ENCODE measurements at places on chromosomes 7 and 10. TPM values are rescaled to one million over a fixed set of nuclear protein-coding genes. Genes with fewer than 3 reads are reported as not detected.

Gene GCK
- 0.14 TPM for total RNA-seq

Gene CYP2W1
- total RNA-seq: not detected

Gene EPO
- total RNA-seq: not detected

Gene FEZF1
- total RNA-seq: not detected

Gene NYAP1
- 2.7 TPM for total RNA-seq

Gene CH25H
- total RNA-seq: 0.57 TPM

Gene CLDN15
- total RNA-seq: 3.3 TPM

Gene SMKR1
- total RNA-seq: 0.13 TPM

Gene IFIT2
- total RNA-seq: 2.4 TPM

Gene CCDC3
- 1.8 TPM for total RNA-seq

Gene ACTL6B
- total RNA-seq: not detected

Gene CALY
- total RNA-seq: not detected

Gene PON2
- total RNA-seq: 113 TPM

Gene PON3
- total RNA-seq: 0.93 TPM

Gene ZNF488
- not detected for total RNA-seq

Gene RARRES2
- not detected for total RNA-seq

Gene PDGFA
- total RNA-seq: 55.4 TPM

Gene OR2A7
- 0.27 TPM for total RNA-seq

Gene MYL10
- total RNA-seq: not detected

Gene OPN4
- not detected for total RNA-seq

Gene TWIST1
- total RNA-seq: not detected

Gene PRF1
- not detected for total RNA-seq

Gene ACSL5
- 10.6 TPM for total RNA-seq

Gene DGKB
- total RNA-seq: not detected

Gene TNRC18
- total RNA-seq: 73.2 TPM

Gene RADIL
- 0.80 TPM for total RNA-seq

Gene CACUL1
- 48.4 TPM for total RNA-seq

Gene AGAP4
- 11.3 TPM for total RNA-seq

Gene ADCYAP1R1
- 0.93 TPM for total RNA-seq

Gene WDR86
- total RNA-seq: not detected

Gene NAT16
- not detected for total RNA-seq

Gene MRPS33
- total RNA-seq: 23.1 TPM

Gene MYH16
- total RNA-seq: 0.93 TPM

Gene TLX1
- not detected for total RNA-seq

Gene UTF1
- total RNA-seq: not detected

Gene SORCS3
- total RNA-seq: not detected

Gene LBX1
- total RNA-seq: not detected

Gene MYO1G
- 0.27 TPM for total RNA-seq

Gene AKR1C4
- not detected for total RNA-seq

Gene CCL26
- not detected for total RNA-seq

Gene OR2A5
- not detected for total RNA-seq

Gene SLC29A4
- 1.9 TPM for total RNA-seq

Gene PHF14
- total RNA-seq: 57.4 TPM
